IPS-NIHi11 (cell line): ENCODE measurements at places on chromosomes 5 and 9.

- no peak for DNase-seq
These were observed 81.6 kb downstream of the TMEM174 start for GRCh38 chr5:73254642-73255041.

- DNase-seq = no peak
These were observed 56.7 kb downstream of the TLE1 start for GRCh38 chr9:81632599-81632998.

DNA sequence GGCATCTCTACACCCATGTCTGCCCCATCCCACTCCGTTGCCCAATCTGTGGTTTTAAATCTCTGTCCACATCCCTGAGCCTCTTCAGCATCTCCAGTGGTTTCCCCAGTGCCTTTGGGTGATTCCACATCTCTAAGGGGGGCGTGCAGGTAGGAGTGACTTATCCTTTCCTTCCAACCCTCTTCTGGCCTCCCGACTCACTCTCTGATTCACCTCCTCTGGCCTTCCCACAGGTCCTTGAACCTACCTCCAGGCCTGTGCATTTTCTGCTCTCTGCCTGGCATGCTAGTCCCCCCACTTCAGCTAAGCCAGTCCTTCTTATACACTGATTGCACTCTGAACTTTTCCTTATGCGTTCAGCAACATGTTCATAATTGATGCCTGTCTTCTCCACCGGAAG, 99.0 kb downstream of the RALGPS1 start:
- DNase-seq = no peak

GRCh38 chr5:133108481-133108921, 56.7 kb downstream of the HSPA4 start:
- DNase-seq = no peak

DNA sequence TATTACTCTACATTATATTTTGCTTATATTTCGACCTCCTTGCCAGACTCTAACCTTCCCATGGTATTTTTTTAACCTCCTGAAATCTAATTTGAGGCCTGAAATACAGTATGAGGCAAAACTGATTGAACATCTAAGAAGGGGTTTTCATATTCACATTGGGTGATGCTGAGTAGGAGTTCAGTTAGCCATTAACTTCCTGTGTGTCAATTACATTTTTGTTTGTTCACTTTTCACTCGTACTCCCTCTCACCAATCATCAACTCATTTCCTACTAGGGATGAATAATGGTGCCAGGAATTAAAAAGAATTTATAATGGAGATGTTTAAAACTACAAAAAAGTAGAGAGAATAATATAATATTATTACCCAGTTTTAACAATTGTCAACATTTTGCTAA, 27.6 kb upstream of the GLRA1 start:
- DNase-seq = no peak

DNA sequence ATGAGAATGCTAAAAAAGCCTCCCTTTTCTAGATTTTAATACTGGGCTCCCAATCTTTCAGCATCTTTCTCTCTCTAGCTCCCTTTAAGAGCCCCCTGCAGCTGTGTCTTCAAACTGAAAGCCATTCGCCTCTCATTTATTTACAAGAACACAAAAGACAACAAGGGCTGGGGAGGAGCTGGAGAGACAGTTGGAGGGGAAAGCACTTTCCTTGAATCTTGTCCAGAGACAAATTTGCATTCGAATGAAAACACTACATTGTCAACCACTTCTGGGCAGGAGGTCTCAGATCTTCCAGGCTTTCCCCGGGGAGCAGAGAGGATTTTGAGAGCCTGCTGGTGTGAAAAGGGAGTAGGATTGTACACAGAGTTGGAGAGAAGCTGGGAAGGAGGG, 518.3 kb downstream of the CTNND2 start:
- peak; percentile 53 for DNase-seq

- DNase-seq = no peak
These were observed 249.4 kb downstream of the NPR3 start for GRCh38 chr5:32960340-32961058.

DNA sequence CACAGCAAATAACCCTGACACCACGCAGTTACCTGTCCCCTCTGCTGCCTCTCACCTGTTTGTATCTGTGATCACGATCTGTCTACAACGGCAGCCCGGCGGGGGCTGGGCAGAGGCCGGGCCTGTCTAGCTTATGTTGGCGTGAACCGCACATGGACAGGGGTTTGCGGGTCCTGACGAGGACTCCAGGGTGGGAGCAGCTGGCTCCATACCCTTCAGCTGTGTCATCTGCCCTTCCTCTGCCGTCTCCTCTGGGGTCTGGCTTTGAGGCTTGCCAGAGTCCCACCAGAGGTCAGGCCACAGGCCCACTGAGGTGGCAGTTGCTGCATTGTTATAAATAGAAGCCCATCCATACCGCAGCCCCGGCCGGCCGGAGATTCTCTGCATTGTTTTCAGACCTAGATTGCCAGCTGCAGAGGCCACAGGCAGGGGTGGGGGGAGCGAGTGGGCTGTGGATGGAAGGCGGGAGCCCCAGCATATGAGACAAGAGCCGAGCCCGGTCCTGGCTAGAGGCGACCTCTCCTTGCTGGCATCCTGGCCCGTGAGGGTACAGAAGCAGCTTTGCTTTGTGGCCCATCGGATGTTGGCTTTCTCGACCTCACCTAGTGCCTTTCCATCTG, 37.8 kb downstream of the FAM78A start:
- DNase-seq = no peak

DNA sequence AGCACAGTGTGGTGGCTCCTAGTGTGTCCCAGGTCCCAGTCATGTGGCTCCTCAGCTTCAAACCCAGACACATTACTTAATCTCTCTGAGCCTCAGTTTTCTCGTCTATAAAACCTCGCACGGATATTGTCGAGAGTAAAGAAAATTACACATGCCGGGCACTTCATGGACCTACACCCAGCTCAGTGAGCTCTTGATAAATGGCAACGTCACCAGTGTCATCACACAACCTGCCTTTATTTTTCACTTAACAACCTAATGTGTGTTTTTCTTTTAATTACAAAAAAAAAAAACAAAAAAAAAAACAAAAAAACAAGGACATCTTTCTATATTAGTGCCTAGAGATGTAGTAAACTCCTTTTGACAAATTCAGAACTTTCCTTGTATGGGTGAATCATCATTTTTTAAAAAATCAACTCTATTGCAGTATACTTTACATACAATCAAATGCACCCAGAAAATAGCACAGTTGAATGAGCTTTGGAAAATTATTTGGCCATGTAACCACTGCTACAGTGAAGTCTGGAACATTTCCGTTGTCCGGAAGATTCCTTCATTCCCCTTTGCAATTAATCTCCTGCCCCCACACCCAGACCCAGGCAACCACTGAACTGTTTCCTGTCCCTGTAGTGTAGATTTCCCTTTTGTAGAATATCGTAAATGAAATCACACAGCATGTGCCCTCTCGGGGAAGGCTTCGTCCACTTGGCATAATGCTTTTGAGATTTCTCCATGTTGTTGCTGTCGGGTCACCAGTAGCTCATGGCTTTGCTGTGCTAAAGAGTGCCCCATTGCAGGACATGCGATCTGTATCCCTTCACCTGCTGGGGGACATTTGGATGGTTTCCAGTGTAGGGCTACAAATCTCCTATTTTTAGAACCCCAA, 100.4 kb upstream of the LARP1 start:
- DNase-seq = no peak

- DNase-seq = no peak
These were observed 29.3 kb upstream of the CPEB4 start for GRCh38 chr5:173858670-173859407.

DNA sequence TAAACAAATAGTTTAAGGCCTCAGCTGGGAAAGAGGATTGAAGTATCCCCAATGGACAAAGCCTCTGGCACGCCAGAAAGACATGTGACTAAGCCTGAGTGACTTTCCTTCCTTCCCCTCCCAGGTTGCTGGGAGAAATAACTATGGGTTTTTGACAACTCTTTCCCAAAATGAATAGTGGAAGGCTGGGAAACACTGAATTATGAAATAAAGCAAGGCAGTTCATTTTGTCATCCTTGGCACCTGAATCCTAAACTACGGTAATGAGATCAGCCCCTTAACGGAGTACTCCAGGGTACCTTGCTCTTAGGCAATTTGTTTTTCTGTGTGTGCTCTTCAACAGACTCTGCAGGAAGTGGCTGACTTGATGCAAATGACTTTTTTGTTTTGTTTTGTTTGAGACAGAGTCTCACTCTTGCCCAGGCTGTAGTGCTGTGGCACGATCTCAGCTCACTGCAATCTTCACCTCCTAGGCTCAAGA, 75.2 kb downstream of the LMNB1 start:
- DNase-seq = no peak
